ENCODE measurements at places on chromosomes 4 and X.

DNA sequence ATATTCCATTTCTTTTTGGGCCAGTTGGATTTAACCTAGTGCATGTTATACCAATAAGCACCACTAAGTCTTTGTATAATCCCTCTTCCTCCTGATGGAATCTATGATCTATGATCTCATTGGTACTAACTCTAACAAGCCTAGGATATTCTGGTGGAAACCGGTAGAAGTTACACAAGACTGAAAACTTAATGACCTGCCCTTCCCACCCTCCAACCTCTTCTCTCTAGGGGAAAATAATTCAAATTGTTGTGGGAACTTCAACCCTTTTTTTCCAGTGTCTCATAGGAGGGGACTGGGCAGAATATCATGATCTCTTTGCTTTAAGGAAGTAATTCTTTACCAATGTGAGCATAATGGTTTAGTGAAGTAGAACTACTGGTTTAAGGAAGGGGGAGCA lies 289.5 kb upstream of the BOD1L1 start:
- DNase-seq: no peak

DNA sequence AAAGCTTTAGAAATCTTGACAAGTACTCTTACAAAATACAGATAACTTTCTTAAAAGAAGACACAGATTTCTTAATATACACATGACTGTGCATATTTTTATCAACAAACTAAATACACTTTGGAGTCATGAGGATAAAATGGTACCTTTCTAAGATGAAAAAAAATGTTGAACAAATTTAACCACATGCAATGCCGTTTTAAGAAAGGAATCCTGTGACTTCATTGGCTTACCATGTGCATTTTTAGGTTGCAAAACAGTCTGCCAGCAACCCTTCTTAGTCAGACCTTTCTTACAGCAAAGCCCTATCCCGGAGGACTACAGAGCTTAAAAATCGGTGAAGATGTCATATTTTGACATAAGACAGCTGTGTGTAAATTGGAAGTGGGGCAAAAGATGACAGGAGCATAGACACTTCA lies 51.7 kb downstream of the GASK1B start:
- peak; percentile 87 for DNase-seq

DNA sequence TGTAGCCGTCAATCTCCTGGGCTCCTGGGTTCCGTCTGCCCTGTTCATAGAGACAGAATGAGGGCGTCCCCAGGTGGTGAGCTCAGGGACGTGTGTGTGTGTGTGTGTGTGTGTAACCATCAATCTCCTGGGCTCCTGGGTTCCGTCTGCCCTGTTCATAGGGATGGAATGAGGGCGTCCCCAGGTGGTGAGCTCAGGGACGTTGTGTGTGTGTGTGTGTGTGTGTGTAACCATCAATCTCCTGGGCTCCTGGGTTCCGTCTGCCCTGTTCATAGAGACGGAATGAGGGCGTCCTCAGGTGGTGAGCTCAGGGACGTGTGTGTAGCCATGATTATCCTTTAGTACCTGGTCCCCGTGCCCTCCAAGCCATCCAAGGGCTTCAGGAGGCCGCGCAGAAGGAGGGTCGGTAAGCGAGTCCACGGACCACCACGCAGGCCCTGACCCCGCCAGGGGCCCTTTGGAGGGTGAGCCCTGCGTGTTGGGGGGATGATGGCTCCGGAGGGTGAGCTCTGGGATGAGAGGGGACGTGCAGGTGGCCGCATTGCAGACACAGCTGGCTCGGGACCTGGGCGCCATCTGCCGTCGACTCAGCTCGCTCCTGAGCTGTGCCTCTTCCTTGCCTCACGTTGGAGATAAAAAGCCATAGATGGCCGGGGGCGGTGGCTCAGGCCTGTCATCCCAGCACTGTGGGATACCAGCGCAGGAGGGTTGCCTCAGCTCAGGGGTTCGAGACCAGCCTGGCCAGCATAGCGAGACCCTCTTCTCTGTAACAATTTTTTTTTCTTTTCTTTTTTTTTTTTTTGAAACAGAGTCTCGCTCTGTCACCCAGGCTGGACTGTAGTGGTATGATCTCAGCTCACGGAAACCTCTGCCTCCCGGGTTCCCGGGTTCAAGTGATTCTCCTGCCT lies 5.4 kb upstream of the GTPBP6 start:
- peak; percentile 98 for DNase-seq

DNA sequence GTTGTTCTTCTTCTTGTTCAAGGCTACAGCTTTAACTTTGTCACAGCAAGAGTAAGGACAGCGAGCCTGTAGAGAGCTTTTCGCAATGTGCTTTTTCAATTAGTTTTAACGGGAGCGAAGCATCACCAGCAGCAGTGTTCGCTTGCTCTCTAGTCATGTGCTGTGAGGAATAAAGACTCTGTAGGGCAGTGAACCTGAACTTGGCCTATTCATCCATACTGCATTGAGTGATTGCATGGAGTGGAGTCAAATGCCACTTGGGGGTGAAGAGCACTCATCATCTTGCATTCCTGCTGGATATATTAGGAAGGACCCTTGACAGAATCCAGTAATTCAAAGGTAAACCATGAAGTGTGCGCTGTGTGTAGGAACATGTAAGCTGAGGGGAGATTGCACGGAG lies 240.0 kb downstream of the FRMPD4 start:
- no peak for DNase-seq

- no peak for DNase-seq
These were observed 67.3 kb upstream of the RAPGEF2 start for GRCh38 chr4:159035570-159035969.

DNA sequence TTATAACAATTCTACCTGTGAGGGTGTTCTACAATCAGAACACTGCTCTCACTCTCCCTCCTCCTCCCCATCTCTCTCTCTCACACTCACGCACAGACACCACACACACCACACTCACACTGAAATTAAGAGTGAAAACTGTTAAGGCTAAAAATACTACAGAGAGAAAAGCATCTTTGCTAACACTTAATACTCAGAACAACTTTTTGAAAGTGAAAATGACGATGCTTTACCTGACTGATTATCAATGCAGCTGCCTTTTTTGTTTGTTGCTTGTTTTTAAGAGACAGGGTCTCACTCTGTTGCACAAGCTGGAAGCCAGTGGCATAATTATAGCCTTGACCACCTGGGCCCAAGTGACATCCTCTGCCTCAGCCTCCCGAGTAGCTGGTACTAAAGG lies 222.4 kb downstream of the APBB2 start:
- DNase-seq: no peak

GRCh38 chr4:11724731-11725130 lies 296.0 kb upstream of the HS3ST1 start:
- peak; percentile 51 for DNase-seq

GRCh38 chrX:154019633-154020528 lies at the start of gene IRAK1:
Gene IRAK1, minus strand, starts transcription at chrX:154019902. Its CDS starts 90 bp downstream, at chrX:154019812.
- peak; percentile 56 for DNase-seq

DNA sequence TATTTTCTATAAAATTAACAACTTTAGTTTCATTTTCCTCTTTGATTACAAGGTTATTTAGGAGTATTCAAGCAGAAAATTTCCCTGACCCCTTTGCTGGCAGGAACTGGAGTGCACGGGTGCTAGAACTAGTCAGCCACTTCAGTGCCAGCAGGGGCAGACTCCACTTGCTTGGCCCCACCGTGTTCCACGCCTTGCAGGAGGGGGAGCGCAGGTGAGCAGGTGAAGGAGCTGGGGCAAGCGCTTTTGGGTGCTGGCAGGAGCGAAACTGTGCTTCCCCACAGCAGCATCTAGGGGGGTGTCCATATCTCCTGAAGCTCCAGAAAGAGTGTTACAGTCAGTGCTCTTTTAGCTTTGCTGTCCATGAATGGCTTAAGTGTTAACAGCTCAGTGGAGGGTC lies 45.5 kb downstream of the MID2 start:
- DNase-seq: no peak

GRCh38 chr4:161767116-161767515 lies 396.7 kb downstream of the FSTL5 start:
- peak; percentile 84 for DNase-seq

- no peak for DNase-seq
These were observed 184.6 kb upstream of the SLC7A11 start for GRCh38 chr4:138426786-138427185.

GRCh38 chr4:127445471-127445870 lies 187.3 kb upstream of the INTU start:
- no peak for DNase-seq
